Adipose tissue (tissue), 3 donors: ENCODE measurements at places on chromosomes 16 and 17. TPM values are rescaled to one million over a fixed set of nuclear protein-coding genes. Genes with fewer than 3 reads are reported as not detected.

RAMP2 gene
- polyA plus RNA-seq = 178 TPM

ZNF18 gene
- polyA plus RNA-seq = 2.7 TPM

TP53TG3C gene
- not detected for polyA plus RNA-seq

NLRC5 gene
- 29.7 TPM for polyA plus RNA-seq

DYNLRB2 gene
- polyA plus RNA-seq = not detected

ESRP2 gene
- polyA plus RNA-seq = 3.0 TPM

GRAPL gene
- polyA plus RNA-seq = 0.47 TPM

FA2H gene
- 1.0 TPM for polyA plus RNA-seq

ENPP7 gene
- polyA plus RNA-seq = not detected

ZNF267 gene
- 10.0 TPM for polyA plus RNA-seq

KIF19 gene
- polyA plus RNA-seq = 0.38 TPM

CDR2L gene
- polyA plus RNA-seq = 10.6 TPM

QRICH2 gene
- polyA plus RNA-seq = 2.2 TPM
